Right kidney (tissue), 9 donors: ENCODE measurements at places on chromosomes 6 and 20.

- DNase-seq: peak; percentile 95
These were observed at the start of gene SMPDL3A for GRCh38 chr6:122789182-122790027. Gene SMPDL3A (plus strand): TSS chr6:122789258. CDS start chr6:122789347, 89 bp downstream.

DNA sequence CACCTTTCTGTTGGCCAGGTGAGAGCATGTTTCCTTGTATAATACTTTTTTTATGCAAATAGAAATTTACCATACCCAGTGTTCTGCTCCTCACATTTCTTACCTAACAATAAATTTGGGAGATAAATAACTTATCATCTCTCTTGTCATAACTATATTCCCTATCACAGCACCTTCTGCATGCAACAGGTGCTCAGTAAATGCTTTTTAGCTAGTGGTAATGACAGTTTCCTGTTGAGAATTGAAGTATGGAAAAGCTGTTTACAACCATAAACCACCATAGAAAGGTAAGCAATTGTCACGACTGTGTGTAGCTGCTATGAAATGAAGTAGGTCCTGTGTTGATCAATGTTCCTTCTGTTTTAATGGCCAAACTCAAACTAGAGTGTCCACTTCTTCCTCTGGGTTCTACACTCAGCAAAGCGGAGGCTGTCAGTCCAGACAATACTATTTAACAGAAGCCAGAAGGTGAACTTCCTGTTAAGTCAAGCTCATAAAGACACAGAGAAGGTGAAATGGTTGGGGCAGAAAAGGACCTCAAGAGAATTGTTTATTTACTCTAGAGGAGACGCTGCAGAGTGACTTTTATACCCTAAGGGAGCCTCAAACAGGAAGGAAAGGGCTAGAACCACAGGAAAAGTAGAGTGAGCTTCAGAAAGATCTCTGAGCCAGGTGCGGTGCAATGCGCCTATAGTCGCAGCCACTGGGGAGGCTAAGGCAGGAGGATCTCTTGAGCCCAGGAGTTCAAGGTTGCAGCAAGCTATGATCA is 84.0 kb upstream of the SLC22A16 start:
- DNase-seq: no peak

- peak; percentile 98 for DNase-seq
These were observed 1.9 kb upstream of the C6orf62 start for GRCh38 chr6:24720604-24721460.

- peak; percentile 36 for DNase-seq
These were observed 116.5 kb downstream of the TCP11 start for GRCh38 chr6:35024551-35025054.

DNA sequence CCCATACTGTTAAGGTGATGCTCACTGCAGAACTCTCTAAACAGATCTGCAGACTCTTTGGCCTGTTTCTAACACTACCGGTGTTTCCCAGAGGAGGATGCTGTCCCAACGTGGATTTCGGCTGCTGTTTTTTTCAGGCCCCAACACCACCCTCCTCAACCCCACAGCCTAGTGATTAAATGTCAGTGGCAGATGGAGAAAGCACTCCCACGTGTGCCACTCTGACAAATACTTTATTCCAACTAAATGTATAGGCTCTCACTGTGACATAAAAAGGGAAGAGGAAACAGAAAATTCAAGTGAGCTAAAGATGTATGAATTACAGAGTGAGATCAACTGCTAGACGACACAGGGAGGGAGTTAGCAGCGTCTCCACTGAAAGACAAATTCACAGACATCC is 3.6 kb downstream of the TBC1D20 start:
- DNase-seq: no peak

DNA sequence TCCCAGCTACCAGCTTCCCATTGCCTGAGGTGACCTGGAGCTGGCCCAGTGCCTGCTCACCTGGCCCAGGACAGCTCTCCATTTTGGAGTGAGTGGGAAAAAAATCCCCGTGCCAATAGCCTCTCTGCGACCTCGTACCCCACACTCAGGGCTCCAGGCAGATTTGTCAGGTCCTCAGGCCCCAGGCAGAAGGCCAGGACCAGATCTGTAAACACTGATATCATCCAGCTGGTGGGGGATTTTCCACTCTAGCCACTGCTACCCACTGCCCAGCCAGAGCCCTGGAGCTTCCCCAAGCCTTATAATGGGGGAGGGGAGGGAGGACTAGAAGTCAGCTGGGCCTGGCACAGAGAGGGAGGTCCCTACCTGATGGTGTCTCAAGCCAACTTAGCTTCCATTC is 1.3 kb upstream of the PGC start:
- no peak for DNase-seq

DNA sequence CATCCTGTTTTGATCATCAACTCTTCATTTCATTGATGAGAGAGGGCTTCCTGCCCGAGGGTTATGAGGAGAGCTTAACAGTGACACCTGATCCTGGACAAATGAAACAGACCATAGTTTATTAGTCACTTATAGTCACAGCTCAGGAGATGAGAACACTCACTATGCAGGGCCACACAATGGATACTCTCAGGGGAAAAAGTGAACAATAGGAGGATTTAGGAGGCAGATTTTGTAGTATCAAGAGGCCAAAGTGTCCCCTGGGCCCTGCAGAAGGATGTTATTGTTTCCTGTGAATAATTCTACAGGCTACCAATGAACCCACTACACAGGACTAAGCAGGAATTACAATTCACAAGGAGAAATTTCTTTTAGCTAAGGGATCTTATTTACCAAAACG is 772.8 kb upstream of the MAN1A1 start:
- no peak for DNase-seq

GRCh38 chr6:52992980-52993920 is 1.8 kb downstream of the GSTA4 start:
- DNase-seq: peak; percentile 9

- DNase-seq: no peak
These were observed 17.9 kb upstream of the ABRACL start for GRCh38 chr6:139010674-139011073.

DNA sequence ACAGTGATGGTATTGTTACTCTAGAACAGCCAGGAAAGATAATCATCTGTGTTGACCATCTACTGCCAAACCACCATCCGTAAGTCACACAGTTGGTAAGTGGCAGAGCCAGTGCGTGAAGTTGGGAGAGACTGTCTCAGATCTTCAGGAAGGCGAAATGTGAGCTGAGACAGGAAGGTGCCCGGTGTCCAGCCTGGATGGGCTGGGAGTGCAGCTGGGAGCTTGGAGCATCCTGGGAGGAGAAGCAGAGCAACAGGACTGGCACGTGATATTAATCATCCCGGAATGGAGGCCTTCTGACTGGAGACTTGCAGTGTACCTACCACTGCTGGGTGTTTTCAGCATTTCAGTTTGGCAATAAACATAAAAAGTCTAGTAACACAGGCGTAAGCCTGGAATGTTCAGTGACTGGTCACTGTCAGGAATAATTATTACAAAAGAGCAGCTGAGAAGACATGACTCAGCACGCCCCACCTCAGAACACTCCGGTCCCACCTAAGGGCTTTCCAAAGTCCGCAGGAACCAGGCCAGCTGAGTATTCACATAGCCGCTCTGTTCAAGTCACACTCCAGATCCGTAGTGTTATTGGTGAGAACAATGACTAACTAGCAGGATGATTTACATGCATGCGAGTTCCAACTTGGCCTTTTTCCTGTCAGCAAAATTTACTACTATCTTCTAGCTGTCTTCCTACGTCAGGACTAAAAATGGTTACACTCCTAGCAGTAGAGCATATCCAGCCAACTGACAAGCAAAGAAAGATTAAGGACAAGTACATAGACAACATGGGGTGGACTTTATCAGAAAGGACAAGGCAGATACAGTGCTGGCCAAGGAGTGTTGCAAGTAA is 45.1 kb upstream of the PNRC1 start:
- peak; percentile 60 for DNase-seq

GRCh38 chr20:17504898-17505635 is 26.1 kb downstream of the BFSP1 start:
- DNase-seq: peak; percentile 82

- DNase-seq: peak; percentile 11
These were observed 128.9 kb upstream of the SHLD1 start for GRCh38 chr20:5621305-5621704.

DNA sequence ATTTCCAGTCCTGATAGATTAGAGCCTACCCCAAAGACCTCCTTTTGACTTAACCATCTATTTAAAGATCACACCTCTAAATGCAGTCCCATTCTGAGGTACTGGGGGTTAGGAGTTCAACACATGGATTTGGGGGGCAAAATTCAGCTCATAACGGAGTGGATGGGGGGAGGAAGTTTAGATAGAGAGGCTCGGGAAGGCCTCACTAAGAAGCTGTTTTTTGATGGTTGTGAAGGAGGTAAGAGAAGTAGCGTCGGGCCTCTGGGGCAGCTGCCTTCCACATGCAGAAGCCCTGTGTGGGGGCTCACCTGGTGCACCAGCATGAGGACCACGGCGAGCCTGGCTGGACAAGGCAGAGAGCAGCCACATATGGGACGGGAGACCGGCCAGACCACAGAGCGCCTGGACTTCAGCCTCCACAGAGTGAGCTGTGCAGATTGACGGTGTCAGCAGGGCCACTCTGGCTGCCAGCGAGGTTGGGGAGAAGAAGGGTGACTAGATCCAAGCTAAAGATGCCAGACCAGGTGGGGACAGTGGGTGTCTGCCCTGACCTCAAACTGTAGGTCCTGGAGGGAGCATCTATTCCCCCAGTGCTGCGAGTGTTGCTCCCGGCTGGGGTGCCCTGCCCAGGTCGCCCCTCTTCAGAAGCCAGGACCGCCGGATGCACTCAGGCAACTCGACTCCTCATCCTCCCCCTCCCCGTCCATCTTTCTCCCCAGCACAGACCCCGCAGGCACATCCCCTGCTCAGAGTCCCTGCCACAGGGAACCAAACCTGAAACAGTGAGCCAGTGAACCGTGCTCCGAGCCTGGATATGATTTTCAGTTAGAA is 5.1 kb upstream of the SYNJ2 start:
- DNase-seq: no peak

DNA sequence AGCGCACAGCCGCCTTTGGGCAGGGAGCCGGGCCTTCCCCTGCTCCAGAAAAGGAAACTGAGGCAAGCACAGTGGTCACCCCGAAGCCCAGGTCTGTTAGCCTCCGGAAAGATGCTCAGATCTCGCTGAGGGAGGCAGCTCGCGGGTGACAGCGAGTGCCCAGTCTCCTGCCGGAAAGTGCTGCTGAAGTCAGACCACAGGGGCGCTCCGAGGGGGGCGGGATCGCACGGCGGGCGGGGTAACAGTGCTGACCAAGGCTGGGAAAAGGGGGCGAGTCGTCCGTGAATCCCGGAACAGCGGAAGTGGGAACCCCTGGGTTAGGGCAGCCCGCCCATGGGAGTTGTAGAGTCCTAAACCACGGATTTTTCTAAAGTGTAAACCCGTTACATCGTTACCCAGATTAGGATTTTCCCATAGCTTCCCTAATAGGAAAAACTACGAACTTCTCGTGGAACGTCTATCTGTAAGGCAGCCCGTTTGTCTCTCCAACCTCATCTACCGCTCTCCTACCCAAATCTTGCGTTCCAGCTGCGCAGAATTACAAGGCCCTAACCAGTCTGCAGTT is 504 bp downstream of the VPS16 start:
- peak; percentile 72 for DNase-seq
